Activated CD4-positive, CD25-positive, alpha-beta regulatory T cell treated with anti-CD3 and anti-CD28 coated beads, Interleukin-2, amount 50 U/mL, for 24 hours (primary cell): ENCODE measurements at places on chromosomes 16 and 17.

GRCh38 chr16:23402100-23402499, 50.9 kb downstream of the COG7 start:
- no peak for ATAC-seq

GRCh38 chr16:23858542-23858941, 22.8 kb downstream of the PRKCB start:
- no peak for ATAC-seq

DNA sequence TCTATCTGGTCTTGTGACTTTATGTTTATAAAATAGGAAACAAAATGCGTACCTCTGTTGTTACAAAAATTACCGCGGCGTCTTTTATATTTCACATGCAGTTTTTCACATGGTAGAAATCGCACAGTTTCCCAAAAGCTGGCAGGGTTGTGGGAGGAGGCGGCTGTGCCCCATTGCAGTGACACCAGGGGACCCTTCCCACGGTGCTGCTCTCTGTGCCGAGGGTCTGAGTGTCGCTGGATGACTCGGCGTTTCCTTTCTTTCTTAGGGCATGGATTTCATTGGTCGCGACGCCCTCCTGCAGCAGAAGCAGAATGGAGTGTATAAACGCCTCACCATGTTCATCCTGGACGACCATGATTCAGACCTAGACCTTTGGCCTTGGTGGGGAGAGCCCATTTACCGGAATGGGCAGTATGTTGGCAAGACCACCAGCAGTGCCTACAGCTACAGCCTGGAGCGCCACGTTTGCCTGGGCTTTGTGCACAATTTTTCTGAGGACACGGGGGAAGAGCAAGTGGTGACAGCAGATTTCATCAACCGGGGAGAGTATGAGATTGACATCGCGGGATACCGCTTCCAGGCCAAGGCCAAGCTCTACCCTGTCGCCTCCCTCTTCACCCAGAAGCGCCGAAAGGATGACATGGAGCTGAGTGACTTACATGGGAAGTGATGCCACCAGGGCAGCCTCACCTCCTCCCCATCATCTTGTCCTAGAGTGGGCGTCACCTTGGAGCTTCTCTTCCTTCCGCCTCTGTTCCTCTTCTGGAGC, 17.2 kb upstream of the CLEC18C start:
- no peak for ATAC-seq

- ATAC-seq: no peak
Measured at GRCh38 chr17:81252326-81252986, 13.3 kb downstream of the NDUFAF8 start.

DNA sequence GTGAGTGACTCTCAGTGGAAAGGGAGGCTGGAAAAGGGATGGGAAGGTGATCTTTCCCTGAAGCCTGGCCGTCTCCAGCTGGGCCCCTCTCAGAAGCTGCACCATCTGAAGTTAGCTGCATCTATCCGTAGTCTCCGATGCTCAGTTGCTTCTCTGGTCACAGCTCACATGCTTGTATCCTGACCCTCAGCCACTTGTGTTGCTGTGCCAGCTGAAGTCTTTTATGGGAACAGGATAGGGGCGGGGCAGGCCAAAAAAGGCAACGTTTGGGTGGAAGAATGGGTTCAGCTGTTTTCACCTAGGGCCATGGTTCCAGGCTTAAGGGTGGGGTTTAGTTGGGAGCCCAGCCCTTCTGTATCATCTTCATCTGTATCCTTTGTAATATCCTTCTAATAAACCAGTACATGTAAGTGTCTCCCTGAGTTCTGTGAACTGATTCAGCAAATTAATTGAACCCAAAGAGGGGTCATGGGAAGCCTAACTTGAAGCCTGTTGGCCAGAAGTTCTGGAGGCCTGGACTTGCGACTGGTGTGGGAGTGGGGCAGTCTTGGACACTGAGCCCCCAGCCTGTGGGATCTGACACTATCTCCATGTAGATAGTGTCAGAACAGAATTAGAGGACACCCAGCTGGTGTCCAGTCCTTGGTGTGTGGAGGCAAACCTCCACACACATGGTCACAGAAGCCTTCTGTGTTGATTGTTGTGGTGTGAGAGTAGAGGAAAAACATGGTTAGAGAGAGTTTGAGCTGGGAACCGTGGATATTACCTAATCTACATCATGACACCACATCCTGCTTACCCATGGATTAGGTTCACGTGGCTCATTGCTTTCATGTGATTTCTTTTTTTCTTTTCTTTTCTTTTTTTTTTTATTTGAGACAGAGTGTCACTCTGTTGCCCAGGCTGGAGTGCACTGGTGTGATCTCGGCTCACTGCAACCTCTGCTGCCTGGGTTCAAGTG, 49.3 kb upstream of the FBXO47 start:
- ATAC-seq: no peak

GRCh38 chr16:5862103-5862840, 764.7 kb upstream of the EEF2KMT start:
- ATAC-seq: no peak

GRCh38 chr17:79597996-79598895, 12.6 kb downstream of the RBFOX3 start:
- ATAC-seq: no peak

DNA sequence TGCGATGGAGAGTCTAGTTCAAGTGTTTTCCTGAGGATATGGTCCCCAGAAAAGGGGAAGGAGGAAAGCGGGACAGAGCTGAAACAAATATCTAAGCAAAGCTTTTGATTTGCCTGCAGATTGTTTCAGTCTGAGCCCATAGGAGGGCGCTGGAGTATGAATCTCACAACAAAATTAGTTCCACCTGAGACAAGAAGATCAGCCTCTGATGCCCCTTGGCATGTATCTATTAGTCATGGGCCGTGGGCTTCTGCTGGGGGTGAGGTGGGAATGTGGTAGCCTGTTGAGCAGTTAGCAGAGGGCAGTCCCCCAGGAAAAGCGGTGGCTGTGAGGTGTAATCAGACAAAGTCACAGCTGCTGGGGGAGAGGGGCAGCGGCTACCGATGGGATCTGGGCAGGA, 446.9 kb downstream of the CA10 start:
- no peak for ATAC-seq

- no peak for ATAC-seq
Measured at GRCh38 chr17:36942631-36943125, 5.4 kb downstream of the LHX1 start.

DNA sequence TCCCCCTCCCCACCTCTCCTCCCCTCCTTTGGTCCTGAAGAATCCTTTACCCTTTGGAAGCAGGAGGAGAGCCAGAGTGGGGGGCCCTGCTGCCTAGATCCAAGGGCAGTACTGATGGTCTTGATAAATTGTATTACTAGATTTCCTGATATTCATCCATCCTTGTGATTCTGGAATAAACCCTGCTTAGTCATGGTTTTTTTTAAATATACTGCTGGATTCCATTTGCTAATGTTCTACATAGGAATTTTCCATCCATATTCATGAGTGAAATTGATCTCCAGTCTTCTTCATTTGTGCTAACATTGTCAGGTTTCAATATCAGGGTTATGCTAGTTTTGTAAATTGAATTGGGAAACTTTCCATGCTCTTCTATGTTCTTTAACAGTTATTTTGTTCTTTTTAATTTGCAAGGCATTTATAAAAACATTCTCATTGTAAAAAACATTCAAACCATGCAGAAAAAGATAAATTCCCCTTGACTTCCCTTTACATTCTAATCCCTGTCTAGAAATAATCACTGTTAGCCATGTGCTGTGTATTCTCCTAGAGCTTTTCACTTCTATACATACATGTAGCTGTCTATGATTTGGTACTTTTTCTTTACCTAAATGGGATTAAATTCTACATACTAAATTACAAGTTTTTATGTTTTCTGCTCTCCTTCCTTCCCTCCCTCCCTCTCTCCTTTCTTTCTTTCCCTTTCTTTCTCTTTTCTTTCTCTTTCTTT, 56.7 kb downstream of the CCDC42 start:
- no peak for ATAC-seq

GRCh38 chr17:31695456-31696090, 163.5 kb downstream of the COPRS start:
- ATAC-seq: no peak

GRCh38 chr17:61478790-61479492, 26.7 kb downstream of the TBX4 start:
- no peak for ATAC-seq

DNA sequence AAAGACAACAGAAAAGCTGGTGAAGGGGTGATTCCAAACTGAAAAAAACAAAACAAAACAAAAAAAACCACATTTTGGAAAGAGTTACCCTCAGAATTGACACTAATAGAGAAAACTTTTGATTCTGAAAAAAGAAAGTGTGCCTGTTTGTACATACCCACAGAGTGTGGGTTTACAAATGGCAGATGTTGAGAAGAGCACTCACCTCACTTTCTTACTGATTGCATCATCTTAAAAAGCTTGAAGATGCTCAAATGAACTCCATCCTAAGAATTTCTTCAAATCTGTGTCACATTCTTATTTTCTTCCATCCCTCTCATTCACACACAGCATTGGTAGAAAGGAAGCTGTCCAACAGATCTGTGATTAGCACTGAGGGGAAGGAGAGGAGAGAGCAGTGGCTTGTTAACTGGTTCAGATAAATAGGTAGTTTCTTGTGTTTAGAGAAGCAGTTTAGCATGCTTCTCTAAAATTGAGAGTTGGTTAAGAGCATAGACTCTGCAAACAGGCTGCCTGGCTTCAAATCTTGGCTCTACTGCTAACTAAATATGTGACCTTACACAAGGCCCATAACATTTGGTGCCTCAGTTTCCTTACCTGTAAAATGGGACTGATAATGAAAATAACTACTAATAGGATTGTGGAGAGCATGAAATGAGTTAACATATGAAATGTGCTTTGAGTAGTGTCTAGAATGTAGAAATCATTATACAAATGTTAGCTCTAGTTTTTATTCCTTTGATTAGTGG, 6.9 kb downstream of the GNAO1 start:
- no peak for ATAC-seq

DNA sequence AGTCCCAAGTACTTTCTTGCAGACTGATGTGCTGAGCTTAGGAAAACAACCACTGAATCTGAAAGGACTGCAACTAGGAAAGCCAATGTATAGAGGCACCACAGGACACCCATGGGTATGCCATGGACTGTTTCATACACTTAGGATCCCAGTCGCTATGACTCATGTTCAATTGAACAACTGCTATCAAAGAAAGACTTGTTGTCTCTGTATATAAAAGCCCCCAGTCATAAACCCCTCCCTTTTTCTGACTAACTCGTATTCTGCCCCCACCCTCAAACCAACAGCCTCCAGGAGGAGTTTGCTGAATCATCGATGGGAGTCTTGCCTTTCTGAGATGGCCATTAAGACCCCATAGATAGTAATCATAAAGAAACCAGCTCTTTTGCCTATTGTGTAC, 205.4 kb downstream of the ANKFN1 start:
- ATAC-seq: no peak

GRCh38 chr17:41972571-41973407, 6.2 kb downstream of the CNP start:
- peak; percentile 31 for ATAC-seq
